ENCODE measurements at places on chromosomes 11 and 22. TPM values are rescaled to one million over a fixed set of nuclear protein-coding genes. Genes with fewer than 3 reads are reported as not detected.

The DLG2 gene
- 1.7 TPM for total RNA-seq

The OR5P2 gene
- total RNA-seq: not detected

The ARHGAP42 gene
- 2.3 TPM for total RNA-seq

The MAP6 gene
- 9.9 TPM for total RNA-seq

- DNase-seq: peak; percentile 23
These were observed 74.7 kb downstream of the PDE2A start for GRCh38 chr11:72599325-72600117.

DNA sequence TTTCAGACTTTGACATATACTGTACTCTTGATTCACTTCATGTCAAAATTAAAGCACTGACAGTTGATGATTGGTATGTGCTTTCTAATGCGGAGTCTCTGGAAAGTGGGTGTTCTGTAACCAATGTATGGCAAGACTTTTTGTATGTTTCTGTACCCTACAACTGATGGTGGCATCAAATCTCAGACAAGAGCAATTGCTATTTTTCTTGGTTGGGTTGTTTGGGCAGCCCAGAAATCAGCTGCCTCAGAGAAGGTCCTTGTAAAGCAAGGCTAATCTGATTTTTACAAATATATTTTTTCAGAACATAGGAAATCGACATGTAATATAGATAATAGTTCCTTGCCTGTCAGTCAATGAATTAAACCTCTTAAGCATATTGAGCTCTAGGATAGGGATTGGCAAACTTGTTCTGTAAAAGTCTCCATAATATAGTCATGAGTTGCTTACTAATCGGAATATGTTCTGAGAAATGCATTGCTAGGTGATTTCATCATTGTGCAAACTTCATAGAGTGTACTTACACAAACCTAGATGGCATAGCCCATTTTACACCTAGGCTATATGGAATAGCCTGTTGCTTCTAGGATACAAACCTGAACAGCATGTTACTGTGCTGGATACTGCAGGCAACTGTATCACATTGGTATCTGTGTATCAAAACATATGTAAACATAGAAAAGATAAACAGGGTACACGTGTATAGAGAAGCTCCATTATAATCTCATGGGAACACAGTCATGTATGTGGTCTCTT lies 10.2 kb upstream of the OOSP4A start:
- no peak for DNase-seq

GRCh38 chr11:26193694-26194365 lies 138.1 kb upstream of the ANO3 start:
- peak; percentile 64 for DNase-seq

DNA sequence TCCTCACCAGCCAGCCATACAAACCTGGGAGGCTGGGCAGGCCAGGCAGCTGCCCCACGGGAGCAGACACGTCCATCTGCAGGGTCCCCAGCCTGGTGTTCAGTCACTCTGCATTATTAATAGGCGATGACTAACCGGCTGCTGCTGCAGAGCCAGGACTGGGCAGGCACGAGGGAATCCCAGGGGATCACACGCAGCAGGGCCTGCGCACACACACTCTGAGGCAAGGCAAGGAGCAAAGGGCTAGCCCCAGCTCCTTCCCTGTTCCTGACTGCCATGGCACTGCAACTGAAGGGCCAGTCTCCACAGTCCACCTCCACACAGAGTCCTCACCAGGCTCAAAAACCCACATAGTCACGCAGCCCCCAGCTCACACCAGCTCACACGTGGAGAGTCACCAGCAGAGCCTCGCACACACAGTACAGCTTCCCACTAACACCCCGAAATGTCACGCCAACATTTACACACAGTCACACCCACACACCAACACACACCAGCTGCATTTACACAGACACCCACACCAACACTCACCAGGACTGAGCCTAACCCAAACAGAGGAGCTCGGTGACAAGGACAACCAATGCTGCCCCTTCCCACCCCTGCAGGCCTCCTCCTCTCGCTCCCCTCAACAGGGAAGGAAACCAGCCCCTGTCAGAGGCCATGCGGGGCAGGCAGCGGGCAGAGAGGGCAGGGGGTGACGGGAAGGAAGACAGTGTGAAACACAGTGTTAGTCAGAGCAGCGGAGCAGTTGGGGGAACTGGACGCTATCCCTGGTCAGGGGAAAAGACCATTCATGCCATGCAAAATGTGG lies 47.3 kb downstream of the NRXN2 start:
- DNase-seq: peak; percentile 97

DNA sequence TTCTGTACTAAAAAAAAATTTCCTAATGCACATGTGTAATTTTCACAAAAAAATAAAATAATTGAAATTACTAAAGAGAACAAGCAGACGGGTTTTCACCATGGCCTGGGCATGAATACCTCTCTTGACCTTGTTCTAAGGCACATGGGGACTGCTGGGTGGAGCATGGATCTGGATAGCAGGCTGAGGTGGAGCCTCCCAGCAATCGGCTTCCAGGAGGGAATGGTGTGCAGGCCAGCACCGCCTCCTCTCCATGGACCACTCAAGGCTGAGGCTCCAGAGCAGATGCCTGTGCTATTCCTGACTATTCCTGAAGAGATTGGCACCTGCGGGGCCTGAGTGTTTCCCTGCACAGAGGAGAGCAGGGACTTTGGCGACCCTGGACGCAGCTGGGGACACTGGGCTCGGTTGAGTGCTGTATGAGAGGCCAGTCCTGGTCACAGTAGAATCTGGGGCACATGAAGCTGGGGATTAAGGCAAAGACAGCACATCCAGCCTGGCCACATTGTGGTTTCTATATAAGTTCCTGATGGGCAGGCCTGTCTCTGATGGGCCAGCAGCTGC lies 963.6 kb downstream of the BRD1 start:
- no peak for DNase-seq

Data from GM23248 (cell line).